Aorta (tissue), 5 donors: ENCODE measurements at places on chromosomes 6 and 20.

GRCh38 chr6:168226902-168227318, 92.7 kb downstream of the DACT2 start:
- DNase-seq: no peak

GRCh38 chr20:18360635-18361034, 72.3 kb downstream of the ZNF133 start:
- DNase-seq: no peak

GRCh38 chr6:53282234-53282633, 66.5 kb downstream of the ELOVL5 start:
- no peak for DNase-seq

- DNase-seq: no peak
Measured at GRCh38 chr20:62381202-62381797, 5.6 kb upstream of the RPS21 start.

- no peak for DNase-seq
Measured at GRCh38 chr20:41133709-41134361, 3.5 kb upstream of the PLCG1 start.

DNA sequence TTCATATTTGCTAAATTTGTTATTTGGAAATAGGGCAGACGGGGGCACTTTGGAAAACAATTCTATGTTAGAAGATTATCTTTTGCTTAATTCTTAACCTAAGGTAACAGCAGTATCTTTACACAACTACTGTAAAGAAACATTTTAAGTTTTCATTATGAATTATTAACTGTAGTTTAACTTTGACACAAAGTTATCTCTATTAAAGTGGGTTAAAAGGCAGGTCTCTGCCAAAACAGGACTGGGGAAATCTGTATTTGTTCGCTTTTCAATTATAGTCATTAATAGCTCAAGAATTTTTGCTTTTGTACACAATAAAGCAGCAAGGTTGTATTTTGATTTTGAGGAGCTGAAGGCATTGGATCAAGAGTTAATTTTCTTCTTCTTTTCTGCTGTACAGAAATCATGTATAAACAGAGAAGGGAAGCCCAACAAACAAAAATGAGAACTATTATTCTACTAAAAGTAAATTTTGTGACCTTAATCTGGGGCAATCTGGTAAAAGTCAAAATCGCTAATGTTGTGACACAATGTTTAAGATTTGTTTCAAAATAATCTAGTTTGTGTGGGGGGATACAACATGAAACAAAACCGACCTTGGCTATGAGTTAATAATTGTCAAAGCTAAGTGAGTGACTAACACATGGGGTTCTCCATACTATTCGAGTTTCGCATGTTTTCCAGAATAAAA, 2.9 kb downstream of the STAU1 start:
- no peak for DNase-seq

DNA sequence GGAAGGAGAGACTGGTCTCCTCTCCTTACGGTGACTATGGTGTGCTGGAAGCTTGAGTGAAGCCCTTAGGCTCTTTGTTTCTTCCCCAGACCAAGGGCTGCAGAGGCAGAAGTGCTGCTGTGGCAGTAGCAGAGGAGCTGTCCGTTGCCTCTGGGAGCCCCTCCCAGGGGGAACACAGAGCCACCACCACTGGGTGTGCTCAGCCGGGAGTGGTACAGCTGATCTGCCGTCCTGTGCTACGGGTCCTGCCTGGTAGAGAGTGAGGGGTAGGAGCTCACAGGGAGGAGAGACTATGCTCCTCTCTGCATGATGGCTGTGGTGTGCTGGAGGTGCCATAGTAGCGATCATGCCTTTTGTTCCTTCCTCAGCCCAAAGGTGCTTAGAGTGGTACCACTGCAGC, 318.7 kb downstream of the DOK5 start:
- no peak for DNase-seq

DNA sequence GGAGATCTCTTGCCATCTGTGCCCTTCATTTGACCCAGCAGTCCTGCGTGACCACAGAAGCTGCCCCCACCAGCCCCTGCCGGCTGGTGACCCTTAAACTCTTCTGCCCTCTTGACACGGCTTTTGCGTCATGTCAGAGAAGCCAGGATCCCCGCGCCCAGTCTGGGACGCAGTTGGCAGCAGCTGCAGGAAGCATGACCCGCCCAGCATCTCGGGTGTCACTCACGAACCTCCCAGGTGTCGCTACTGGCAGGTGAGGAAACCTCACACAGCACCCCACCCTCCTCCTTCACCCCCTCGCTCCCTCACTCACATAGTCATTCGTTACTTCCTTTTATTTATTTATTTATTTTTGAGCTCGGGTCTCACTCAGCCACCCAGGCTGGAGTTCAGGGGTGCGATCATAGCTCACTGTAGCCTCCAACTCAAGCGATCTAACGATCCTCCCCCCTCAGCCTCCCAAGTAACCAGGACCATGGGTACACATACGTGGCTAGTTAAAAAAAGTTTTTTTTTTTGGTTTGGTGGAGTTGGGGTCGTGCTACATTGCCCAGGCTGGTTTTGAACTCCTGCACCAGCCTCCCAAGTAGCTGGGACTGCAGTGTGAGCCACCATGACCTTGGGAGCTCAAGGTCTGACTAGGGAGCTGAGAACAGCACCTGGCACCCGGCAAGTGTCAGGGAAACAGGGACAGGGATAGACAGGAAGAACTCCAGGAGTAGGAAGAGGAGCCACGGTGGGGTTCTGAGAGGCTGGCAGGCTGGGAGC, 14.1 kb upstream of the SPDEF start:
- no peak for DNase-seq

DNA sequence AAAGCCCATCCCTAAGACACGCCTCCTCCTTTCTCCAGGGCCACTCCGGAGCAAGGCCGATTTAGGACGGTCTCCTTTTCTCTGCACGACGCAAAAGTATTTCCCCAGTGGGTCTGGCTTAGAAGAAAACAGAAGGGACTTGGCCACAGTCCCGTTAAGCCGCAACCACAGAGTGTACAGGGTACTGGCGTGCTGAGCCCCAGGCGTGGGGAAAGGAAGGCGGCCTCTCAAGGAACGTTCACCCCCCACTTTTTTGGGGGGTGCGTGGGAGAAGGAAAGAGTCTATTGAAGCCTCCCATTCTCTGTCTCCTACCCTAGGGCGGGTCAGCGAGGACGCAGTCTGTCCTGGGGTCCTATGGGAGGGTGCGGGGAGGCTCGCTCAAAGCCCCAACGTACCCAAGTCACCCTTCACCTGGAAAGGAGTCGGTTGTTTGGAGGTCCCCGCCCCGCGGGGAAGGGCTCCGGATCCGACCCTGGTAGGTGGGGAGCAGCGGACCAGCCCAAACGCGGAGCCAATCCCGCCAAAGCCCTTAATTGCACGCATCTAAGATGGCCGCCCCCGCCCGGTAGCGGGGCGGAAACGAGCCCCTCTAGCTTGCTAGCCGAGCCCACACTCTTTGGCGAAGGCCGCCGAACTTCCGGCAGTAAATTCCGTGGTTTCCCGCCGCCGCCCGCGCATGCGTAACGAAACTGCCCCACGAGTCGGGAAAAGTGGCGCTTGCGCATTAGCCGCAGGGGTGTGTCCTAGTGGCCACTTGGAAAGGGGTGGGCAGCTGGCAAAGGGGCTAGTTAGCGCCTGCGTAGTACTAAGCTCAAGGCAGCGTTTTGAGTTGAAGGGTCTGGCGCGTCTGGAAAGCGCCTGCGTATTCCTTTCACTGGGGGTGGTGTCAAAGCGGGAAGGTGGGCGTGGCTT, at the start of gene OARD1:
TSS of gene OARD1 (minus strand) at position 434 of the 913 bp plus-strand sequence. CDS start 722 bp downstream, outside the sequence.
- peak; percentile 100 for DNase-seq

DNA sequence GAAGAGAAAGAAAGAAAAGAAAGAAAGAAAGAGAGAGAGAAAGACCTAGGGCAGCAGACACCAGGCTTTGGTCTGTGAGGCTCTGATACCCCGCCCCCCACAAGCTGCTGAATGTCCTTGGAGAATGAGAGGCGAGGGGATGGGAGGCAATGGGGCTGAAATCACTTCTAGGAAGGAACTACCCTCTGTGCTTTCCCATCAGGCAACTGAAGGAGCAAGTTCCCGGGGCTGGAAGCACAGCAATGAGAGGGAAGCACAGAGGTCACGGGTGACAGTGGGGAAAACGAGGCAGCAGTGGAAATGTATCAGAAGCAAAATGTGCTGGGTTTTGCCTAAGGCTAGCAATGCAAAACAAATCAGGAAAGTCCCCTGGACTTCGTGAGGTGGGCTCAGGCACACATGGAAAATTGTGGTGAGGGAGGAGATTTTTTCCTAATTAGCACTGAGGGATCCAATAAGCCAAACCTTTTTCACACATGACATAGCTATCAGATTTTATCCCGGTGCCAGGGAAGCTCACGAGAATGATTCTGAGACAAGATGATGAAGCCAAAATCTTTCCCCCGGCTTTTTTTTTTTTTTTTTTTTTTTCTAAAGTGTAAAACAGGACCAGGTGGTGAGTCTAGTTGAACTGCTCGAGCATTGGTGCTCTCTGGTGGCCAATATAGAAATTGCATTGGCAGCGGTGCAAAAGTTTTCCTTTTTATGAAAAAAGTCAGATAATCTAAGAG, 16.8 kb upstream of the ARFGEF2 start:
- no peak for DNase-seq

GRCh38 chr6:112289038-112289566, 34.7 kb upstream of the LAMA4 start:
- peak; percentile 76 for DNase-seq

DNA sequence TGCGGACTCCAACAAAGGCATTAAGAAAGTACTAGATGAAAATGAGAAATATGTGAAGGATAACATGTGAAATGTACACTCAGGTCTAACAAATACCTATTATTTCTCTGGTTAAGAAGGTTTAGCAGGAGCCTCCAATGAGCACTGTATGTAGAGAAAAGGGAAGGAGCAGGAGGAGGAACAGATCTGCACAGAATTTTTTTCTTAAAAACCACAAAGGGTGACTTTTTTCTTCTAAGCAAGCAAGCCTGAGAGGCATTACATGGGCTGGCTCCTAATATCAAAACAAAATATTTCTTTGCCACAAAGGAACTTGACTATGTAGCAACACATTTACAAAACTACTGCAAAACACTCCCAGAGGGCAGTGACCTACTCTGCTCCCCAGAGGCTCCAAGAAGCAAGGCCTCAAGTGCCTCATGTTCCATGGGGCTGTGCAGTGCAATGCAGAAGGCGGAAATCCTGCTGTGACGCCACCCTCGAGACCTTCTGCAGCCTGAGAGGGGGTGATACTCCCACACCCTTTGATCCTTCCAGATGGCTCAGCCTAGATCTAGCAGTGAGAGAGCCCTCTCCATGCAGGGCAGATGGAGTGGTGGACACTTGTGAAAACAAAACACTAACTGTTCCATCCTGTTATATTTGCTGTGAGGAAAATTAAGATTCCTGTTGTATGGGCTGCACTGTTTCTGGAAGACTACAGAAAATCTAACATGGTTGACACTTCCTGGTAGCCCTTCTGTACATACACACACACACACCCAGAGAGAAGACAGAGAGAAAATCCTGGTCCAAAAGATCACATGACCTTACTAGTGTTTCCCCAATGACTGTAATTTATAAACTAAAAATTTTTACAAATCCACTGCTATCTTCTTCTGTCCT, 36.0 kb upstream of the SMIM29 start:
- peak; percentile 81 for DNase-seq

GRCh38 chr6:30991891-30992290, 8.4 kb downstream of the MUC21 start:
- DNase-seq: no peak

GRCh38 chr6:110183292-110183885, 3.2 kb downstream of the CDC40 start:
- DNase-seq: no peak
